ENCODE measurements at places on chromosomes 1 and 21.

DNA sequence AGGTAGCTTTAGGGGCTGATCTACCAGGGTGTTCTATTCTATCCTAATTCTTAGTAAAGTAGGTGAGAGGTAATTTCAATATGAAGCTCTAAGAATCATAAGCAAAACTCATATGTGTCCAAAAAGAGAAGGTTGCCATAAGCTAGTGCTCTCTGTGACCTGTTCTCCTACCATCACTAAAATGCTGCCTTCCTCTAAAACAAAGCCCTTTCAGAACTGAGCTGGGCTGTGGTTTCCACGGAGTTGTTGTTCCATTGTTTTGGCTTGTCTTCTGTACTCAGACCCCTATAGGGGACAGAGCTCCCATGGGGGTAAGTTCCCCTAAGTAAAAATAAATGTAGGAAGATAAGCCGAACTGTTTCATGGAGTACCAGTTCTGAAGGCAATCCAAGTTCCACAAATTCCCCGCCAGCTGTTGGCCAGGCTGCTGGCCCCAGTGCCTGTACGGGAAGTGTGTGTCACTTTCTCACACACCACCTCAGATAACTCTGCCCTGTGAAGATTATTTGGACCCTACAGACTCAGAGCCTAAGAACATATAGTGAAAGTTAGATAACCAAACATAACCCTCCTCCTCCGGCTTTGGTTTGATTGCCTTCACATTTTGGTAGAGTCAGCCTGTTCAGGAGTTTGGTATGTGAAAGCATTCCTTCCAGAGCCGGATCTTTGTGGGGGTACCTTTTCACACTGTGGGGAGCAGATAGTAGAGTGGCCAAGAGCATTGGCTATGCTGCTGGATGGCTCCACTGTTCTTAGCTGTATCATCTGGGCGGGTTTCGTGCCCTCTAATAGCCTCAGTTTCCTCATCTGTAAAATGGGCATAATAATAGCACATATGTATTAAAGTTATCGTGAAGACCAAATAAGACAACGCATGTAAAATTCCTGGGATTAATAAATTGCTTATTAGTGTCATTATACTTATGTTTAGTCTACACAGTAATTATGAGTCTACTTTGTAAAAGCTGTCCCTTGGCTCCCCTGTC lies 10.8 kb downstream of the DPT start:
- DNase-seq: no peak

- DNase-seq: no peak
These were observed 44.9 kb upstream of the HIVEP3 start for GRCh38 chr1:41963636-41964035.

- no peak for DNase-seq
These were observed 22.1 kb upstream of the EYA3 start for GRCh38 chr1:28110555-28110954.

- no peak for DNase-seq
These were observed 235.9 kb downstream of the FAM72C start for GRCh38 chr1:143735764-143736461.

DNA sequence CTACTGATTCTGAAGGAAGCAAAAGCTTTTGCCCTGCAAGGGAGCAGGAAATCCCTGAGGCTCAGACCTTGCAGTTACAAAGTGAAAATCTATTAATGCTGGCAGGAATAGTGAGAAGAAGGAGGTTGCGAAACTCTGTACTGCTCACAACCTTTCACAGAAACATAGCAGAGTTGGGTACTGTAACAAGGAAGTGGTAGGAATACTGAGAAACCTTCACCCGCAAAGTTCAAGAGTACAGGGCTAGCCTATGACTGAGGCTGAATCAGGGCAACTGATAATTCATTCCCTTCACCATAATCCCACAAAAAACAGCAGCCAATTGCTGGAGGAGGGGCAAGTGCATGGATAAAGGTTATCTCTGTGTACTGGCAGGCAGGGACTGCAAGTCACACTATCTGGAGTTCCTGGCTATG lies 23.9 kb upstream of the KCTD3 start:
- DNase-seq: no peak

- no peak for DNase-seq
These were observed 56.4 kb downstream of the LHX4 start for GRCh38 chr1:180286417-180286816.

- DNase-seq: no peak
These were observed 83.1 kb downstream of the VWA5B1 start for GRCh38 chr1:20373764-20374163.

DNA sequence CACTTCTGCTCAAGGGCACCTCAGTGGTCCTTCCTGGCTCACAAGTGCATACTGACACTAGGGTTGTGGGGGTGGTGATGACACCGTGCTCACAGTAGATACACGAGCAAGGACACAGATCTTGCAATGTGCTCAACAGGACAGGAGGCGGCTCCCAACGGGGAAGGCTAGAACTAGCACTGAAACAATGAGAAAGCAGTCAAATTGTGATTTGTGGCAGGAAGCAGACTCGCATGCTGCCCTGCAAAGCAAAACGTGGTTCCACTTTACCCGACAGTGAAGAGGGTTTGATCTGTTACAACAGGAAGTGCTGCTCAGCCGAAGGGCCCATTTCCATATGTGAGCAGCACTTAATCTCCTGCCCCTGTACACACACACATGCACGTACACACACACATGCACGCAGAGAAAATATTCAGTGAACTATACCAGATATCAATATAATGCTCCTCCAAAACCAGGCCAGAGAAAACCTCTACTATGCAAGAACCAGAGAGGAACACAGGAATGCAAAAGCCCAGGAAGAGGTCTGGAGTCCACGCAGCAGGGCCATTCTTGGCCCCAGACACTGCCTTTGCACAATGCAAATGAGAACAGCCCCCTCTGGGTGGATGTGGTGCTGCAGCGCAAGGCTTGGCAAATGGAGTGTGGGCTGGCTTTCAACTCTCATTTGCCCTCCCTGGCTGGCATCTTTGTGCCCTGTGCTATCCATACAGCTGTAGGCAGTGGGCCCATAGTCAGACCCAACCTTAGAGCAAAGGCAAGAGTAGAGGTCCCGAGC lies 47.1 kb downstream of the KANK4 start:
- peak; percentile 70 for DNase-seq

GRCh38 chr1:36199934-36200741 lies 24.1 kb upstream of the THRAP3 start:
- no peak for DNase-seq
